Activated CD4-positive, alpha-beta T cell treated with anti-CD3 and anti-CD28 coated beads for 4 hours (primary cell): ENCODE measurements at places on chromosomes 5 and 9.

DNA sequence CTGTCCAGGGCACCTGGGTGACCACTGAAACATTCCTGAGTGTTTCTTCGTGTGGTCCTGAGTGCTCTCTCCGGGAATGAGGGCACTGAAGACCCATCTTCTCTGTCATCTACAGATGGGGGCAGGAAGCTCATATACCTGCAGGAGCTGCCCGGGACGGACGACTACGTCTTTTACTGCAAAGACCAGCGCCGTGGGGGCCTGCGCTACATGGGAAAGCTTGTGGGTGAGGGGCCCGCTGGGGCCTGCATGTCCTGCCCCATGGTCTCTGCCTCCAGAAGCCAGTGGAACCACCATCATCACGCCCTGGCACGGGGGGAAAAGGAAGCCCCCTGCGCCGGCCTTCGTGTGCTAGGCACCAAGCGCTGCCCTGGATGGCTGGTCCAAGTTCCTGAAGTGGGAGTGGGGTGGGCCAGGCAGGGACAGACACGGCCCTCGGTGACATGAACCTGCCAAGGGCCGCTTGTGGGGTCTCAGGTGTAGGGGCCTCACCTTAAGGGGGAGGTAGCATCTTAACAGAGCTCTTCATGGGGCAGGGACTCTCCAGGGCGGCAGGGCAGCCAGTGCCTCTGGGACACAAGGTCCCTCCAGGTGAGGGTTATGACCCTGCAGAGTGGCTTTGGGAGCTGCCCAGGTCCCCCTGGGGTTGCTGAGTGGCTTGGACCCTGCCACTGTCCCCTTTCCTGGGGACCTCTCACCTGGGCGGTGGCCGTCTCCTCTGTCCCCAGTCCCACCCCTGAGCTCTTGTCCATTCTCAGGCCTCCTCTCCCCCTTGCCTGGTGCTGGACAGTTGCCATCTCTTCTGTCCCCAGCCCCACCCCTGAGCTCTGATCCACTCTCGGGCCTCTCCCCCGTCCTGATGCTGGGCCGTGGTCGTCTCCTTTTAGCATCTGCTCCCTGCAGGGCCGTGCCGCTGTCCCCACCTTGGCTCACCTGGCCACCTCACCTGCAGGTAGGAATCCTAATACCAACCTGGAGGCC lies 2.1 kb downstream of the OBP2A start:
- no peak for DNase-seq

DNA sequence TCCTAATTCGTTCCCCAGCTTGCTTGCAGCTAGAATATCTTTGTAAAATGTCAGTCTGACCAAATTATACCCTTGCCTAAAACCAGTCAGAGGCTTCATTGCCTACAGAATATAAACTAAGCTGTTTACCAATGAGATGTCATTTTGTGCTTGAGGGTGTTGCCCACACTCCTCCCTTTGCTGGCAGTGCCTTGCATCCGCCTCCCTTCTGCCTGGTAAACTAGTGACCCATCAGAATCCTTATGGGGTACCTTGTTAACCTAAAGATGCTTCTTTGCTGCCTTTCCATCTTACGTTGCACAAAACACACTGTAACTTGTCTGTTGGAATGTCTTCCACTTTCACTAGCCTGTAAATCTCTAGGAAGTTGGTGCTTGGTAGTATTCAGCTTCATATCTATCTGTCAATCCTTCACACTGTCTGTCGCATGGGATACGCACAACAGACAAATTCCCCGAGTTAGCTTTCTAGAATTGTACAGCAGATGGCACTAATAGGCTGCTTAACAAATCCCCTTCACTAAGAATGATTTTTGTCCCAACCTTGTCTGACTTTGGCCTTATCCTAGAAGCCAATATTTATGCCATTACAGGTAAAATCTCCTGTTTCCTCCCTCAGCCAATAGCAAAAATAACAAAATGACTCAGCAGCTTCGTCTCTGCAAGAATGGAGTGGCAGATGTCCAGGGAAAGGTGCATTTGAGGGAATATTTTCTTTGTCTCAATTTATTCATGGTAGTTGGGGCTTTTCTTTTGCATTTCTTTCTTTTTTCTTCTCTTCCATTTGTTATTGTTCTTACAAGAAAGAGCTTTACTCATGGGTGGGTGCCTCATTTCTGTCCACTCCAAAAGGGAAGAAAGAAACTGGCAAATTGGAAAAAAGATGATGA lies 3.0 kb downstream of the NUDT2 start:
- no peak for DNase-seq

DNA sequence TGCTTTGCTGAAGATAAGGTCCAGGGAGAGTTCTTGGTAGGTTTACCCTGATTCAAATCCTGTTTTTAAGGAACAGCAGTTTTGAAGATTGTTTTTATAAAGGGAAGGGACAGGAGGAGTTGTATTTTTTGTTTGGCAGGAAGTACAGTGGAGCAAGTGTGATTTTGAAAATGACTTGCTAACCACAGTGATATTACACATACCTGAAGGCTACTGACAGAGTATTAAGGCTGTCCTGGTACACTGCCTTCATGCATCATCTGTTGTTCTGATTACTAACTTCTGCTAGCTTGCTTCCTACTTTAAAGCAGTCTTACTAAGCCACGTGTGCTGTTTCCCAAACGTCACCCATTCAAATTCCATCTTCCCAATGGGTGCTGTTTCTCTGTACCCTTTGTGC lies 559.5 kb upstream of the SGCD start:
- no peak for DNase-seq

DNA sequence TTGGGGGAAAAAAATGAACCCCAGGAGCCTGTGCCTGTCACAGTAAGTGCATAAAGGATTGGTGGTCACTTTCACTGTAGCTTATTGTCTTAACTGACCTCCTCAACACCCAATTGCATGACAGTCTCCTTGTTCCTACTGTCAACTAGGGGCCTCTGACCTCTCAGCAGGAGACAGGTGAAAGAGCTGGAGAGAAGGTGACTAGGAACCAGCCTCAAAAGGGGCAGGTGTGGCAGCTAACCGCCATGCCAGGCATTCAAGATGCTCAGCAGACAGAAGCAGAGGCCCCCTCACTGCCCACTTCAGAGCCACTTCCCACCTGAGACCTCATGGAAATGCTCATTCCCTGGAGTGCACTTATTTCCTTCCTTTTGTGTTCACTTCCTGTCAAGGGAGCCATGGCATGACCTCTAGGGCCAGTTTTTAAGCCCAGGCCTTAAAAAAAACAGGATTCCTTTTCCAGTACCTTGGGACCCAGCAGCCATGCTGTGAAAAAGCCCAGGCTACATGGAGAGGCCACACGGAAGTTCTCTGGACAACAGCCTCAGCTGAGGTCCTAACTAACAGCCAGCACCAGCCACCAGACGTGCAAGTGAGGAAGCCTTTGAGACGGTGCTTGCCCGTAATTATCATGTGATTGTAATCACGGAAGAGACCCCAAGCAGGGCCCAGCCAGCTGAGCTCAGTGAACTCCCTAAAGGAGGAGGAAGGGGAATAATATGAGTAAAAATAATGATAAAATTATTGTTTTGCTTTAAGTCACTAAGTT lies 74.9 kb downstream of the NSUN2 start:
- no peak for DNase-seq

GRCh38 chr9:107070586-107070985 lies 207.6 kb downstream of the ZNF462 start:
- no peak for DNase-seq

GRCh38 chr5:133396814-133397213 lies 215.5 kb downstream of the FSTL4 start:
- no peak for DNase-seq

DNA sequence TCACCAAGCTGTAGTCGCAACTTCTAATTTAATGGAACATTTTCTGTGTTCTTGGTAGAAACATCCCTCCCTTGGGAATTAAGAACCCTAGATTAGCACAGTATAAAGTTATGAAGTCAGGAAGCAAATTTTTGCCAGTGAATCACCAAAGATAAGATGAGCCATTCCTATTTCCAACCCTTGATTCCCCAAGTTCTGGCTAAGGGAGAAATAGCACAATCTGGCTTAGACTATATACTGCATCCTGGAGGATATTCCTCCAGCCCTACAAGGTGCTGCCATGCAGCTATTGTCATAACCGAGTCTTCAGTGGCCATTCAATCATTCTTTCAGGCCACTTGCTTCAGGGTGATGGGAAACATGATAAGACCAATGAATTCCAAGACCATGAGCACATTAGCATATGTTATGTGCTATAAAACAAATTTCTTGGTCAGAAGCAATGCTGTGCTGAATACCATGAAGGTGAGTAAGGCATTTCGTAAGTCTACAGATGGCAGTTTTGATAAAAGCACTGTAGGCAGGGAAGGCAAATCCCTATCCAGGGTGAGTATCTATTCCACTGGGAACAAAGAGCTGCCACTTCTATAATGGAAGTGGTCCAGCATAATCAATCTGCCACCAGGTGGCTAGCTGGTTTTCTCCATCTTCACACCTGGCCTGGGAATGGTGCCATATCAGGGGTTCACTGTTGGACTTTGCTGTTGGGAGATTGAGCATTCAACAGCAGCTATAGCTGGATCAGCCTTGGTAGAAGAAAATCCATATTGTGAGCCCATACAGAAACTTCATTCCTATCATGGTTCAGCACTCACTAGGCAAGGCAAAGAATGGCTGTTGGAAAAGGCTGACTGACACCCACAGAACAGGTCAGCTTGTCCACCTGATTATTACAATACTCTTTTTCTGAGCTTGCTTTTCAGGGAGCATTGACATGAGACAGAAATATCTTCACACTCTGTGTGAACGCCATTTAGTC lies 19.6 kb upstream of the ARL15 start:
- no peak for DNase-seq

GRCh38 chr9:122201641-122202040 lies 27.1 kb downstream of the LHX6 start:
- no peak for DNase-seq

- no peak for DNase-seq
Measured at GRCh38 chr5:86709157-86709881, 91.6 kb downstream of the COX7C start.

GRCh38 chr9:79224672-79225433 lies 346.9 kb upstream of the TLE4 start:
- DNase-seq, result no peak

- no peak for DNase-seq
Measured at GRCh38 chr9:71608825-71609447, 159.4 kb downstream of the CEMIP2 start.

DNA sequence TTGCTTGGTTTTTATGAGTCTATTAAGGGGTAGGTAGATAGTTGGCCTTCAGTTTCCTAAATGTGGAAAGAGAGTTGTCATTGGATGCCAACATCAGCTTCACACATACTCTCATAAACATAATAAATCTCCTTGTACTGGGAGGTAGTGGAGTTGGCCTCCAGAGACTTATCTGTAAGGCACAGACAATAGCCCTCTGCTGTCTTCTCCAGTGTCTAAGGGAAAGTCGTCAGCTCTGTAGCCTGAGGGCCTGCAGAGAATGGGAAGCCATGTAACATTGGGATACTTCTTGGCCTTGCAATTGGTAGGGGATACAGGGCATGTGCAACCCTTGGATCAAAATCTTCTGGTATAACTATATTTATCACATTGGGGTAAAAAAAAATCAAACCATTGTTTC lies 331.9 kb upstream of the KLF9 start:
- no peak for DNase-seq

DNA sequence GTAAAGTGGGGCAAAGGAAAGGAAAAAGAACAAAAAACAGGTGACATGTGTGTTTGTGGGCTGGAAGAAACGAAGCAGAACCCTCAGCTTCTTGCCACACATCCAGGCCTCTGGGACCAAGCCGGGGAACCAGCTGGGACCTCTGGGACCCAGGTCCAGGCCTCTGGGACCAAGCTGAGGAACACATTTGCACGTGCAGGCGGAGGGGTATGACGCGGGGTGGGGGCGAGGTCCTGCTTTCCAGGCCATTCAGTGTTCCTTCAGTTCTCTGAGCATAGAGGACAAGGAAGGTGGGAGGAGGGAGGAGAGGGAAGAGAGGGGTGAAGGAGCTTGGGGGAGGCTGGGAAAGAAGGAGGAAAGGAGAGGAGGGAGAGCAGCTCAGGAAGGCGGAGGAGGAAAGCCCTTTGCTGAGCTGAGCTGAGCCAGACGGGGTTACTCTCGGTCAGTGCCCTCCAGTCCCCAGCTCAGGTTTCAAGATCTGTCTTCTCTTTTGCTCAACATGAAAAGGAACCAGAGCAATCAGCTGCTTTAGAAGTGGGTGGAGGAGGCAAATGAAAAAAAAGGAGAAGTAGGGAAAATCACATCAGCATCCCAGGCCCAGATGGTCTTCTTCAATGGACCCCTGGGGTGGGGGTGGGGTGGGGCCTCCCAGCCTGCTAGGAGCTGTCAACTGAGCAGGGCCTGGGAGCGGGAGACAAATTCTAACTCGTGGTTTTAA lies 59.1 kb downstream of the ABCA1 start:
- no peak for DNase-seq

DNA sequence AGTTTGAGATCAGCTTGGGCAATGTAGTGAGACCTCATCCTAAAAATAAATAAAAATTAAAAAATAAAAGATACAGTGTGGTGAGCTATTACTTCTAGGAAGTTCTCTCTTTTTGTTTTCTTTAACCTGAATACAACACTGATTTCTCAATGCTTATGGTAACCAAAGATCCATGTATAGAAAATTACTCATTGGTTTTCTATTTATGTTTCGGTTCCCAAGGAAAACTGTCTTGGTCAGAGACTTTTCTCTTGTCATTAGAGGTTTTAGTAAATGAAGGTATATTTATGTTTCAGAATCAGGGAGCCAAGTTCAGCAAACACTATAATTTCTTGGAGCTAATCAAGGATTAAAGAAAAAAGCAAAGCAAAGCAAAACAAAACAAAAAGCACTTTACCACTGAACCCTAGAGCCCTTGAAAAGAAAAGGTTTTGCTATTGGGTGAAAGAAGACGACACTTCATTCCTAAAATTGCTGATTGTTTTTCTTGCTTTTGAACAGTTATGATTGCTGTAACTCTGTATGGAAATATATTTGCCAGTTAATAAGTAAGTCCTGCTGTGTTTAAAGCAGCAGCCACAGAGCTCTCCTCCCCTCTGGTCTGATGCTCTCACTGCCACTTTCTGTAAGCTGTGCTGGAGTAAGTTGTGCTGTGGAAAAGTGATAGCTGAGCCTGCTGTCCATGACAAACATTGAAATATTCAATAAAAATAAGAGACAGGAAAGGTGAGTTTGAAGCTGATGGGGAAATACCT lies 298.2 kb downstream of the CD180 start:
- DNase-seq, result no peak

DNA sequence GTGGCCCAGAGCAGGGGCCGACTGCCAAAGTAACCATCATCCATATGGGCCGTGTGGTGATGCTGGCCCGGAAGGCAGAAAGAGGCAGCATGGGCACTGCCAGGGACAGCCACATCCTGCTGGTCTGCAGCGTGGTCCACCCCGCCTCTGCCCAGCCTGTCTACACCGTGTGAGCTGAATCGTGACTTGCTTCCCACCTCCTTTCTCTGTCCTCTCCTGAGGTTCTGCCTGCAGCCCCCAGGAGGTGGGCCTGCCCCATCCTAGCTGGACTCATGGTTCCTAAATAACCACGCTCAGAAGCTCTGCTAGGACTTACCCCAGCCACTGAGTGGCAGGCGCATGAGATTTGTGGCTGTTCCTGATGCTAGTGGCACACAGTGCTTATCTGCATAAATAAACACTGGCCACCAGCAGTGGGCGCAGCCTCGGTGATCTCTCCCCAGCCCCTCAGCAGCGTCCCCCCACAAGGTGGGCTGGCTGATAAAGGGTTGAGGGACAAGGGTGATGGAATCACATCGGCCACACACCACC lies 22.6 kb upstream of the SUSD3 start:
- DNase-seq, result no peak

GRCh38 chr5:95081500-95081960 lies 203.4 kb downstream of the MCTP1 start:
- DNase-seq, result no peak

- DNase-seq, result no peak
Measured at GRCh38 chr9:120876842-120877240, at the start of gene PHF19. PHF19 (minus strand) TSS chr9:120877188; CDS start chr9:120874741, 2,447 bp downstream.
